ENCODE measurements at places on chromosomes 6 and 20. TPM values are rescaled to one million over a fixed set of nuclear protein-coding genes. Genes with fewer than 3 reads are reported as not detected.

GRCh38 chr20:41318271-41318649 lies 729 bp upstream of the ZHX3 start:
- H3K27me3 ChIP-seq = no peaks in the 10 kb centered on the region
- H3K4me3 ChIP-seq = no peak overlapping the region

DNA sequence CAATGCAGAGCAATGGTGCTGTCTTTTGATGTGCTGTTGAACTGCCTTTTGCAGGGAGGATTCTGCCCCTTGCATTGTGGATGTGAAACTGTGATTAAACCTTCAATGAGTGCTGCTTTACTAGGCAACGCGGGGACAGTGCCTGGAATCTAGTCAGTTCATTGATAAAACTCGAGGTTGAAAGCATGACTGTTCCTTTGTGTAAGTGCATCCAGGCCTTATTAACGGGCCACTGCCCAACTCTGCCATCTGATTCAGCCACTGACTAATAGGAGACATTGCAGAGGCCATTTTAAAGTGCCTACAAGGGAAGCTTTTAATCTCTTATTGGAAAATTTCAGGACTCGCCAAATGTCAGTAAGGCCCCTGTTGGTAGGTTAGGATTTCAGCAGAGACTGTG lies 49.3 kb downstream of the SLC35F1 start:
- no peaks in the 10 kb centered on the region for H3K36me3 ChIP-seq
- H3K4me3 ChIP-seq = no peak overlapping the region
- no peaks in the 10 kb centered on the region for H3K27me3 ChIP-seq
- no peak for DNase-seq
- no peaks in the 10 kb centered on the region for H3K4me1 ChIP-seq

Gene ADGRF5
- polyA plus RNA-seq = 13.1 TPM

Gene SYNDIG1
- 2.1 TPM for polyA plus RNA-seq

Gene ZNF391
- 13.1 TPM for polyA plus RNA-seq

DNA sequence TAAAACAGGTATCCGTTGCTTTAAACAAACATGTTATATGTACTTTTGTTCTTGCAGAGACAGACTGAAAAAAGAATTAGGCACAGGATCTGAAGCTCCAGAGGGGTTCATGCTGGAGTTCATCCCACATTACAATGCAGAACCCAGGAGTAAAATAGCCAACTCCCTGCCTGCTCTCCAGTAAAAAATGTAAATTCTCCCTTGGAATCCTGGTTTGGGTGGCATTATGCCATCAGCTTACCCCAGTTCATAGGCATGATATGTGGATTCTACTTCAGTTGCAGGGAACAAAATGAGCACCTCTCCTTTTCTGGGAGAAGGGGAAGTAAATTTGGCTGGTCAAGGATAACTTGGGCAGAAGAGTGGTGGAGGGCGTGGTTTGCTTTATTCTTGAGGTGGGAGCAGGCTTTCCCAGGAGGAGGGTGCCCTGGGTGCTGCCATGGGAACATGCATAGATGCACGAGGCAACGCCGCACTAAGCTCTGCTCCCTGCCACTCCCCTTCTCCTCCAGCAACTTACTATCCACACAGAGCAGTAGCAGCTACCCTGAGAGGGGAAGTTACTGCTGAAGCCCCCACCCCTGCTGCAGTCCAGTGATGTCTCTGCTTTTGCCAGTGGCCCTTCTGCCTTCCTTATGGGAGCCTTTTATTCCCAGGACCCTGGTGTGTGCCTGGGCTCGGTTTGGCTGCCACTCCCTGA lies 71.6 kb upstream of the GLP1R start:
- H3K27me3 ChIP-seq = no peaks in the 10 kb centered on the region
- no peak overlapping the region for H3K4me3 ChIP-seq
- H3K36me3 ChIP-seq = no peaks in the 10 kb centered on the region
- H3K27ac ChIP-seq = no peak overlapping the region
- no peak for DNase-seq

DNA sequence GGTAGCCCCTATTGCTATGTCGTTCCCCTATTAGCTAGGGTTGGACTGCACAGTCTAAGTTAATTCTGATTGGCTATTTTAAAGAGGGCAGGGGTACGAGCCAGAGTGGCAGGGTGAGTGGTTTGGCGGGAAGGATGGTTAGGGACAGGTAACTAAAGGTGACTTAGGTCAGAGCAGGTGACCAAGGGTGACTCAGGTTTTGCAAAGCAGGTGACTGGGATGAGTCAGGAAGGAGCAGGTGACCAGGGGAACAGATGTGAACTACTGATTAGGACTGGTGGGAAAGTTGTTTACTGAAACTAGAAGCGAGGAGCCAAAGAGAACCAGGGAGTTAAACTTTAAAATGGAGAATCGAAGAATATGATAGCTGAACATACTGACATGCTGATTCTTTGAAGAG lies 295.2 kb downstream of the GJA1 start:
- H3K27me3 ChIP-seq = no peaks in the 10 kb centered on the region
- H3K4me1 ChIP-seq = no peaks in the 10 kb centered on the region
- no peak overlapping the region for H3K27ac ChIP-seq
- H3K36me3 ChIP-seq = no peaks in the 10 kb centered on the region
- H3K4me3 ChIP-seq = no peak overlapping the region

GRCh38 chr6:145489583-145489982 lies 245.7 kb downstream of the EPM2A start:
- H3K27me3 ChIP-seq = no peaks in the 10 kb centered on the region
- H3K4me1 ChIP-seq = no peaks in the 10 kb centered on the region
- H3K36me3 ChIP-seq = no peaks in the 10 kb centered on the region
- DNase-seq = no peak
- no peak overlapping the region for H3K27ac ChIP-seq

Gene PTK7
- 60.8 TPM for polyA plus RNA-seq

Gene KIF13A
- 20.8 TPM for polyA plus RNA-seq

Gene E2F3
- 8.7 TPM for polyA plus RNA-seq

DNA sequence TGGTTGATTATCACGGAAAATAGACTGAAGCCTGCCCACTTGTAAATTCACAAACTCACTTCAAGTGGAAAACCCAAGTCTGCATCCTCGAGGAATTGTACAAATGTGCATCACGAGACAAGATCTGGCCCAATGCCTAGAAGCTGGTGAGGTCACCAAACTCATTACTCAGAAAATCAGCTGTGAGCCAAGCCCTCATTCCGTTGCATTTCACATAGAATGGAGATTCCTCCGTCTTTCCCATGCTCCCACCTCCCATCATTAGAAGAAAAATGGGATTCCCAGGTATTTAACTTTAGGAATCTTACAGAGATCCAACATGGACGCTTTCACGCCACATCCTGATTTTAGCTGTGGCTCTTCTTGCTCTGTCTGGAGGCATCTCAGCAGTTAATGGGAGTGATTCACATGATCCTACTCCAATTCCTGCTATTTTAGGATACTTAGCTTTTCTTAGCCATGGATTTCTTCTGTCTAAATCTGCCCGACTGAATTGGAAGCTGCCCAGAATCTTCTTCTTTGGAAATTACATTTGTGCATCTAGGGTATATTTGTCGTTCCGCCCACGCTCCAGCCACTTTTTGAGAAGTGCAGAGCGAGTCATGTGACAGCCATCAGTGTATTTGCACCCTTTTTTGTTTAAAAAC lies 68.7 kb upstream of the STMND1 start:
- H3K4me3 ChIP-seq = no peak overlapping the region
- H3K27ac ChIP-seq = no peak overlapping the region
- DNase-seq = peak; percentile 83

Gene VSX1
- 0.38 TPM for polyA plus RNA-seq

- no peak overlapping the region for H3K4me3 ChIP-seq
- H3K27ac ChIP-seq = peak overlapping the region; percentile 62
- peak; percentile 70 for DNase-seq
Measured at GRCh38 chr6:3876101-3876500, 26.9 kb downstream of the FAM50B start.

DNA sequence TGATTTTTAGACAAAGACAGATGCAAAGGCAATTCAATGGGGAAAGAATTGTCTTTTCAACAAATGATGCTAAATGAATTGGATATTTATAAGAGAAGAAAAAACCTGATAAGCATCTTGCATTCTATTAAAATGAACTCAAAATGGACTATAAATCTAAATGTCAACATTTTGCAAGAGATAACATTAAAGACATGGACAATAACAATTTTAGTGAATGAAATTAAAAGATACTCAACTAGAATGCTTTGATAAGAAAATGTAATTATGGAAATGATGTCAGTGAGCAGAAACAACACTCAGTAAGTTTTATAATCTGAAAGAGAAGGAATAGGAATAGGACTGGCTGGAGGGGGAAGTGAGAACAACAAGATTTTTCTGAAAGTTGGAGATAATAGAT lies 421.7 kb downstream of the C6orf118 start:
- no peak overlapping the region for H3K27ac ChIP-seq
- no peak for DNase-seq
- no peak overlapping the region for H3K4me3 ChIP-seq
- H3K36me3 ChIP-seq = no peaks in the 10 kb centered on the region
- H3K27me3 ChIP-seq = no peaks in the 10 kb centered on the region

- no peaks in the 10 kb centered on the region for H3K36me3 ChIP-seq
- H3K4me3 ChIP-seq = no peak overlapping the region
- H3K4me1 ChIP-seq = no peaks in the 10 kb centered on the region
- no peak for DNase-seq
Measured at GRCh38 chr6:103504501-103505154, 1355.1 kb downstream of the HACE1 start.

- no peaks in the 10 kb centered on the region for H3K27me3 ChIP-seq
- no peak overlapping the region for H3K4me3 ChIP-seq
- no peak for DNase-seq
- no peaks in the 10 kb centered on the region for H3K36me3 ChIP-seq
- H3K4me1 ChIP-seq = no peaks in the 10 kb centered on the region
Measured at GRCh38 chr20:48760403-48760983, 67.3 kb downstream of the PREX1 start.

GRCh38 chr6:118649918-118650581 lies 1.3 kb downstream of the CEP85L start:
- H3K4me1 ChIP-seq = peaks cover 15% of the 10 kb centered on the region
- peak overlapping the region; percentile 99 for H3K27ac ChIP-seq
- no peaks in the 10 kb centered on the region for H3K27me3 ChIP-seq

Gene LINC00237
- polyA plus RNA-seq = not detected

DNA sequence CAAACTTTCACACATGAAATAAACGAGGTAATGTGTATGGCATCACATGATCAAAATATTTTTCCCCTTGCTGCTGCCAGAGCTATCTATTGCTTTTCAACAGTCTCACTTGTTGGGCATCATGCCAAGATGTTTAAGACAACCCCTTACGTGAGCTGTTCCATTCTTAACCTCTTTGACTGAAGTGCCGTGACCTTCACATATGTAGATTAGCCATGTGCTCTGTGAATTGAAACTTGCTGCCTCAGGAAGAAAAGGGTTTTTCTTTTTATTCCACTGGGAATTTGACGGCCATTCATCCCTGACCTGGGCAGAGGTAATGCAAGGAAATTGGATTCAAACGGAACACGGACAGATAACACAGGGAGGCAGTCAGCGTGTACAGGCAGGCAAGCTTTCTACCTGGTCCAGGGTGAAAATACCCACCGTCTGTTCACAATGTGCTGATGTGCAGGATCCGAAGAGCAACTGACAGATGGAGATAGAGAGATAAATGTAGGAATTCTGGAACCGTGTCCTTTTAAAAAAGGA lies 14.2 kb downstream of the ARID1B start:
- H3K4me3 ChIP-seq = no peak overlapping the region
- no peaks in the 10 kb centered on the region for H3K27me3 ChIP-seq
- DNase-seq = no peak
- no peaks in the 10 kb centered on the region for H3K36me3 ChIP-seq
- peaks cover 24% of the 10 kb centered on the region for H3K4me1 ChIP-seq
- H3K27ac ChIP-seq = no peak overlapping the region

DNA sequence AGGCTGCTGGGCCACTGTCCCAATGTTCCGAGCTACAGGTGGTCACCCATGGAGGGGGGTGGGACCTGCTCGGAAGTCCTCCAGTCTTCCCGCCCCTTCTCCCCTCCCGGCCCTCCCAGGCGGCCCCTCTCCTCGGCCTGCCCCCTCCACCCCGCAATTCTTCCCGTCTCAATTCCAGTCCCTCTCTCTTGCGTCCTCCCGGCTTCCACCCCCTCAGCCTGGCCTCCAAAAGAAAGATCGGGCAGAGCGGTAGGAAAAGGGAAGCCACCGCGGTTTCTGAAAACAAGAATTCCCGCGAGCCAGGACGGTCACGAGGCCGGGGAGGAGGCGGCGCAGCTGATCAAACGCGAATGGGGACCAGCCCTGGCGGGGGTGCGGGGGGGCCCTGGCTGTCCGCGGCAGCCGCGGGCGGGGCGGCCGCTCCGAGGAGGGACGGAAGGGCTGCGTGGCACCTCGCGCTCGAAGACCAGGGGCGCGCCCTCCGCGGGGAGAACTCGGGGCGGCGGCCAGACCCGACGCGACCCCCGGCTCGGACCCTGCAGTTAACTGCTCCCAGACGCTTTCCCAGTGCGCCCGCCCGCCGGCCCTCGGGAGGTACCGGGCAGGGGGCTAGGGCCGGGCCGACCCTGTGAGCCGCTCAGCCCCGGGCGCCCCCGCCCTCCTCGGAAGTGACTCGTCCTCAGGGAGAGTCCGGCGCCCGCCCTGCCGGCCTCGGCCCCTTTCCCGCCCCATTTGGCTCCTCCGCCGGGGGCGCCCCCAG lies 1.0 kb downstream of the PXDC1 start:
- H3K4me3 ChIP-seq = peak overlapping the region; percentile 85
- H3K27ac ChIP-seq = peak overlapping the region; percentile 96
- no peaks in the 10 kb centered on the region for H3K36me3 ChIP-seq

GRCh38 chr6:118248171-118248570 lies 299.9 kb upstream of the PLN start:
- no peaks in the 10 kb centered on the region for H3K36me3 ChIP-seq
- no peak overlapping the region for H3K4me3 ChIP-seq
- DNase-seq = no peak
- no peaks in the 10 kb centered on the region for H3K27me3 ChIP-seq
- H3K27ac ChIP-seq = no peak overlapping the region

DNA sequence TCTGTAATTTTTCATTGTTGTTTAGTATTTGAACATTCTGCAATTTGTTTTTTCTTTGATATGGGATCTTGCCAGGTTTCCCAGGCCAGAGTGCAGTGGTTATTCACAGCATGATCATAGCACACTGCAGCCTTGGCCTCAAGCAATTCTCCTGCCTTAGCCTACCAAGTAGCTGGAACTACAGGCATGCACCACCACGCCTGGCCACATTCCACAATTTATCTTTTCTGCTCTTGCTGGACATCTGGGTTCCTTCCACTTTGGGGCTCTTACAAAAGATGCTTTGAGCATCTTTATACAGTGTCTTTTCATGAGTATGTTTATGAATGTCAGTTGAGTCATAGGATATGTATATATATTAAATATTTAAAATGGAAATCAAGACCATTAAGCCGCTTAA lies 42.0 kb downstream of the PGM3 start:
- no peak for DNase-seq
- no peak overlapping the region for H3K27ac ChIP-seq
- no peaks in the 10 kb centered on the region for H3K4me1 ChIP-seq
- H3K4me3 ChIP-seq = no peak overlapping the region
- H3K27me3 ChIP-seq = no peaks in the 10 kb centered on the region
- no peaks in the 10 kb centered on the region for H3K36me3 ChIP-seq

DNA sequence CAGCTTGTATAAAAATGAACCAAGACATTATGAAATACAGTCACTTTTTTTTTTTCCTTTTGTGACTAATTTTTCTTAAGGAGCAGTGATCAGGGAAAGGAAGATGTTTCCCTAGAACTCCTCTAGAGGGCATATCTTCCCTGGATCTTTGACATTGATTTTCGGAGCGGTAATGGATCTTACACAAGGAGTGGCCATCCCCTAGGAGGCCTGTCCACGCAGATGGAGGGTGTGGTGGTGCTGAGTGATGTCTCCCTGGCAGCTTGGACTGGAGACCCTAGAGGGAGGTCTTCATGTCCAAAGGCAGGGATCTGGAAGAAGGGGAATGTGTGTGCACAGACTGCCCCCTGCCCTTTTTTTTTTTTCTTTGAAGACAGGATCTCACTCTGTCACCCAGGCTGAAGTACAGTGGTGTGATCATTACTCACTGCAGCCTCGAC lies 7.0 kb upstream of the KIFC1 start:
- H3K4me3 ChIP-seq = no peak overlapping the region
- no peaks in the 10 kb centered on the region for H3K36me3 ChIP-seq
- H3K4me1 ChIP-seq = no peaks in the 10 kb centered on the region
- no peak for DNase-seq
- H3K27me3 ChIP-seq = no peaks in the 10 kb centered on the region
- no peak overlapping the region for H3K27ac ChIP-seq

Measured in testis (tissue), 5 donors.